ENCODE measurements at places on chromosomes 7 and 10. TPM values are rescaled to one million over a fixed set of nuclear protein-coding genes. Genes with fewer than 3 reads are reported as not detected.

NOLC1 gene
- total RNA-seq: 40.0 TPM

HOXA3 gene
- 4.9 TPM for total RNA-seq

OR2A5 gene
- total RNA-seq: not detected

OSBPL3 gene
- total RNA-seq: 1.9 TPM

CFAP69 gene
- 8.7 TPM for total RNA-seq

MRM2 gene
- total RNA-seq: 20.8 TPM

ASB10 gene
- total RNA-seq: not detected

RBP4 gene
- total RNA-seq: 16.8 TPM

TACR2 gene
- total RNA-seq: 164 TPM

FAM180A gene
- 7.8 TPM for total RNA-seq

All from sigmoid colon (tissue), 7 donors.